ENCODE measurements at places on chromosomes 2 and 18. TPM values are rescaled to one million over a fixed set of nuclear protein-coding genes. Genes with fewer than 3 reads are reported as not detected.

Gene PRKAG3
- total RNA-seq = not detected

Gene BIRC6
- total RNA-seq = 89.0 TPM

Gene IL36G
- total RNA-seq = not detected

Gene UGP2
- total RNA-seq = 89.7 TPM

Gene KCTD1
- total RNA-seq = 7.6 TPM

Gene DYSF
- total RNA-seq = 1.6 TPM

Gene APLF
- total RNA-seq = 5.7 TPM

Gene MPP4
- total RNA-seq = not detected

Gene TMEM17
- total RNA-seq = 0.70 TPM

Gene NT5DC4
- total RNA-seq = not detected

Gene POLR1A
- 28.0 TPM for total RNA-seq

Gene THOC1
- total RNA-seq = 76.6 TPM

Gene UGT1A5
- not detected for total RNA-seq

Gene SERPINB10
- total RNA-seq = 1.5 TPM

Gene C1QL2
- not detected for total RNA-seq

Gene MARCO
- total RNA-seq = not detected

Gene DES
- total RNA-seq = not detected

Gene KLHL30
- total RNA-seq = not detected

Gene SERPINB13
- not detected for total RNA-seq

Gene RNU2-63P
- total RNA-seq = 11.0 TPM

Gene SLC14A1
- 6.2 TPM for total RNA-seq

Gene EFEMP1
- total RNA-seq = not detected

Gene FASTKD1
- total RNA-seq = 46.3 TPM

Gene NEUROD1
- total RNA-seq = not detected

Gene FN1
- total RNA-seq = 1.2 TPM

Gene G6PC2
- total RNA-seq = not detected

Gene UNC80
- total RNA-seq = not detected

Gene CDK15
- not detected for total RNA-seq

Gene POU3F3
- total RNA-seq = not detected

Gene BCL11A
- 1.2 TPM for total RNA-seq

Gene GALR1
- total RNA-seq = not detected

Gene ANKRD30B
- total RNA-seq = not detected

Gene TYMS
- 163 TPM for total RNA-seq
